ENCODE measurements at places on chromosomes 16 and 17.

DNA sequence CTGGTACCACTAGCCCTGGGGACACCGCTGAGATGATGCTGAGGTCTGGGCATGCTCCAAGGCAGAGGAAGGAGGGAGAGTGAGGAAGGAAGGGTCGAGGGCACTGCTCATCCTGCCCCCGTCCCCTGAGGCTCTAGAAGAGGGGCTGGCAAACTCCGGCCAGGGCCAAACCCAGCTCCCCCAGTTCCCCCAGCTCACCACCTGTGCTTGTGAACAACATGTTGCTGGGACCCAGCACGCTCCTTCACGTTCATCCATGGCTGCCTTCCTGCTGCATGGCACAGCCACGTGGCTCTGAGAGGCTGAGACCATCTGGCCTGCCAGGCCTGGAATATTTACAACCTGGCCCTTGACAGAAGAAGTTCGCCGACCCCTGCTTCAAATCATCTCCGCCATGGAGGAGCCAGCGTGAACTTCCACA is 81.2 kb downstream of the RBFOX3 start:
- DNase-seq = no peak

DNA sequence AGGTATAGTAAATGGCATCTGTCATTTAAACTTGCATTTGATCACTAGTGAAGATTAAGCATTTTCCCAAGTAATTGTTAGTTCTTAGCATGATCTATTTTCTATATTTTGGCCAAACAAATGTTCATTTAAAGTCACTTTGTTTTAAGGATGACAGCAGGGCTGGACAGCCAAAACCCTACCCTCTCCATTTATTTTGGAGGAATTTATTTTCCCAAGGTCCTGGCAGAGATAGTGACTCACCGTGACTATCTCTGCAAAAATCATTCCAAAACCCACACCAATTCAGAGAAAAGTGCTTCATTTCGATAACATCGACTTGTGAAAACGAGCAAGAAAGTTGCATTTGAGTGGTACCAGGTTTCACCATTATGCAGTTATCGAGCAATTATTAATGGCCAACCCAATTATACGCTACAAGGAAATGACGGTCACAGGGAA is 665 bp upstream of the AKAP1 start:
- no peak for DNase-seq

GRCh38 chr17:36778448-36778847 is 158.8 kb upstream of the LHX1 start:
- no peak for DNase-seq

DNA sequence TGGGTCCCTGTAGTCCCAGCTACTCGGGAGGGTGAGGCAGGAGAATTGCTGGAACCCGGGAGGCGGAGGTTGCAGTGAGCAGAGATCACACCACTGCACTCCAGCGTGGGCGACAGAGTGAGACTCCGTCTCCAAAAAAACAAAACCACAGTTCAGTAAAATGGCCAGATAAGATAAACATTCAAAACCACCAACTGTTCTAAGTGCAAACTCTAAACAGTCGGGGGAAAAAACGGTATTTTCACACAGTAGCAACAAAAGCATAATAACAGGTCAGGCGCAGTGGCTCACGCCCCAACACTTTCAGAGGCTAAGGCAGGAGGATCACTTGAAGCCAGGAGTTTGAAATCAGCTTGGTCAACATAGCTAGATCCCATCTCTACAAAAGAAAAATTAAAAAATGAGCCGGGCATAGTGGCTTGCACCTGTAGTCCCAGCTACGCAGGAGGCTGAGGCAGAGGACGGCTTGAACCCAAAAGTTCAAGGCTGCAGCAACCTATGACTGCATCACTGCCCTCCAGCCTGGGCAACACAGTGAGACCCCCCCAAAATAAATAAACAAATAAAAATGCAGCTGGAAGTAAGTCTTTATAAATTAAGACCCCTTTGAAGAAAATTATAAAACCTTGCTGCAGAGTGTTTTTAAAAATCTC is 10.8 kb upstream of the HASPIN start:
- DNase-seq = no peak

DNA sequence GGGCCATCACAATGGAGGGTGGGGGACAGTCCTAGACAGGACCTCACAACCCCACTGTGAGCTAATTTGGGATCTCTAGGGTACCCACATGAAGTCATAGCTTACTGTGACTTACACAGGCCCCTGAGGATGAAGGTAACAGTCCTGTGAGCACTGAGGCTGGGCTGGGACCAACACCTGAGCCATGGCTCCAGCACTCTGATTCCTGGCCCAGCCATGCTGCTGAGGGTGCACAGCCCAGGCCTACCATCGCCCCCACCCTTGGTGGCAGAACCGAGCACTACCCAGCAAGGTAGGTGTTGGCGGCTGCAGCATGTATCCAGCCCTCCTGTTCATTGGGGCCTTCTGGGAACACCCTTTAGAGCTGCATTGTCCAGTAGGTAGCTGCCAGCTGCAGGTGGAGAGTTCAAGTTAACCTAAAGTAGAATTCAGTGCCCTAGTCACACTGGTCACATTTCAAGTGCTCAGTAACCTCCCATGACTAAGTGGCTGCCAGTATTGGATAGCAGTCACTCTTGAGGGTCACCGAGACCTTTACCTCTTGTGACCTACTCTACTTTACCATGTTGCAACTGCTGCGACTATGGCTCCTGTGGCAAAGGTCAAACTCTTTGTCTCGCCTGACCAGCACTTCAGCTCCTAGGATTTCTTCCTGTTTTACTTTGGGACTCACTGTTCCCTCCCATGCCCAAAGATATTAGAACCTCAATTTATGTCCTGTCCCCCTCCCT is 11.6 kb downstream of the AKAP1 start:
- peak; percentile 14 for DNase-seq

- DNase-seq = no peak
These were observed 18.6 kb upstream of the HAPSTR1 start for GRCh38 chr16:9072806-9073341.

DNA sequence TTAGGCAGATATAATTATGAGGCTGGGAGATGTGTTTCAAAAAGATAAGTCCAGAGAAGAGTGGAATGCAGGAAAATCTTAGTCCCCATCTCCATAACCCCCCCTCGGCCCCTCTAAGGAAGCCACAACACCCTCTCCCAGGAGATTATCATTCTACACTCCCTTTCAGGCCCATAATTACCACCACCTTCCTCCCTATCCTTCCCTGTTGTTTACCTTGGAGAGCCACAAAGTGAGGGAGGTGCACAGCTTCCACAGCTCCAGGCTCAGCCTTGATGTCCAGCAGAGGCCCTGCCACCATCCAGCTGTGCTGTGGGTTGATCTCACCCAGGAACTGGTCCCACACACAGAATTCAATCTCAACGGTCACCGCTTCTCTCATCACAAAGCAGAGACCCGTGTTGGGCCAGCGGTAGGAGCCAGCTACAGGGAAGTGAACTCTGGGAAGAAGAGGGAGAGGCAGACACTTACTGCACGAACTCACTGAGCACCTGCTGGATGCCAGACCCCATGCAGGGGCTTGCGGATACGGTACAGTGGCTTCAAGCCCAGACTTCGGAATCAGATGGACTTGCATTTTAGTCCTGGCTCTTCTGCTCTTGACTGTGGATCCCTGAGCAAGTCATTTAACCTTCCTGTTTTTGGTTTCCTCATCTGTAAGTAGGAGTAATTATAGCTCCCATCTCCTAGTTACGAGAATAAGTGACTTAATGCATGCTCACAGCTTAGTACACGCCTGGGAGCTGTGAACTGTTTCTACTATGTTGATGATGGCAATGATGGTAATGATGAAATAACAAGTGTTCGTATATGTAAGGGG is 44.1 kb downstream of the MIS12 start:
- DNase-seq = peak; percentile 54

- no peak for DNase-seq
These were observed 38.1 kb upstream of the VPS4A start for GRCh38 chr16:69273009-69273408.

GRCh38 chr16:6153901-6154300 is 1056.3 kb upstream of the EEF2KMT start:
- DNase-seq = no peak

Measured in inflammatory macrophage treated with lipopolysaccharide for 4 hours (primary cell).